ENCODE measurements at places on chromosomes 5 and 9.

DNA sequence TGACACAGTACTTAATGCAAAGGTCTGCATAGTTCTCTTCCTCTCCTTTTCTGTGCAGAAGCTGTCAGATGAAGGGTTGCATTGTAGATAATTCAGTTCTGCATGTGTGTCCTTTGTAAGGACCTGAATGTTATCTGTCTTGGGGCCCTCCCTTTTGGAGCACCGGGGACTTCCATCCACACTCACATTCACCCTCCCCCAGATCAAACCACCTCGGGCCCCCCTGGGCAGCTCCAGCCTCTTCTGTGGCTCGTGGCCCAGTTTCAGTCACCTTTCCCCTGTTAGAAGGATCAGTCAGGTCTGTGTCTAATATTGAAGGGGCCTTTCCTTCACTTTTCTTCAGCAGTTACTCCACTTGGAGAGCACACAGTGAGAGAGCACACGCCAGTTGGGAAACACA is 11.0 kb downstream of the DMRT1 start:
- DNase-seq = no peak

DNA sequence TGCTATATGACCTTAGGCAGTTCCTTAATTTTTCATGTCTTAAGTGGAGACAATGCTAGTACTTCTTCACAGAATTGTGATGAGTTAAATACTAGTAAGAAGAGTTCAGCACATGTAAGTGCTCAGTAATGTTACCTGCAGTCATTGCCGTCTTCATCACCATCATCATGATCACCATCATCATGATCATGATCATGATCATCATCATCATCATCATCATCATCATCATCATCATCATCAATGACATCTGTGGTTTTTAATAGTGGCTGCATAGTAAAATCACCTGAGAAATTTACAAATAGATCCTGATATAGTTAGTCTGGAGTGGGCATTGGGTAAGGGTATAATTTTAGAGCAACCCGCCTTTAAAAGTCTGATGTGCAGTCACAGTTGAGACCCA is 14.7 kb upstream of the PALM2AKAP2 start:
- DNase-seq = no peak

- no peak for DNase-seq
Observed at GRCh38 chr5:109692852-109693251, 3.1 kb downstream of the MAN2A1 start.

DNA sequence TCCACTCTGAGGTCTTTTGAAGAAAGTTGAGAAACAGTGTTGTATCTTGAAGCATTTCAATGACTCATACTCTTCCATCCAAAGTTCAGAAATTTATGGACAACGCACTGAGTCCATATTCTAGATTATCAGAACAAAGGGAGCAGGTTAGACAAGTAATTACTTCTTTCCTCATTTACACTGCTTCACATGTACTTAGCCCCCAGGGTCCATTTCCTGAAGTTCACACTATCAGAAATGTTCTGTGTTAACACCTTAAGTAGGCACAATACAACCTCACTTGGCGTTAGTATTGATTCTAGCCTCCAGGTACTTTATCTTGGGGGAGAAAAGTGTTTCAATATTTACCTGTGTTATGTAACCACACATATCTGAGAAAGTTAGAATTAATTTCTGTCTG is 487.9 kb upstream of the DMAC1 start:
- no peak for DNase-seq

DNA sequence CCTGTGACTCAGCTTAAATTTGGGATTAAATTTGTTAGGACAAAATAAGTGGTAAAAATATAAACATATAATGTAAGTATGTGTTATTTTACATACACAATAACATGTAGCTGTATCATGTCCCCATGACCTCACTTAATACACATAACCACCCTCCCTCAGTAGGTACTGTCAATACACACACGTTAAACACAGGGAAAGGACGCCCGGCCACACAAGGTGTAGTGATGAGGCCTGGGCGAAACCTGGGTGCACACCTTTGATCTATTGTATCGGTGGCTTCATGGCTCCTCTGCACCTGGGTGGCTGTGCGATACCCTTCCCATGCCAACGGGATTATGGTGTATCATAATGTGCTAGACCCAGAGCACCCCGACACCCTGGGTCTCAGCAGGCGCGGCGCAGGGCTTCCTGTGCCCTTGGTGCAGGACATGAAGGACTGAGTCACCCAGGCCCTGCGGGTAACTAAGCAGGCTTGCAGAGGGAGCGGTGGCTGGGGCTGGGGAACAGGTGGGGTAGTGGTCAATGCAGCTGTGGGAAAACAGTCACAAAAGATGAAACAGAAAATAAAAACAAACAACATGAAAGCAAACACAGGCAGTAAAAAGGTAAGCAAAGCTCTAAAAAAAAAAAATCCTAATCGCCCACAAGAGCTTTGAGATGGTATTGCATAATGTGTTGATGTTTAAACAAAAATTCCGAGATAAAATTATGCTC is 127.5 kb upstream of the RETREG1 start:
- DNase-seq = no peak

DNA sequence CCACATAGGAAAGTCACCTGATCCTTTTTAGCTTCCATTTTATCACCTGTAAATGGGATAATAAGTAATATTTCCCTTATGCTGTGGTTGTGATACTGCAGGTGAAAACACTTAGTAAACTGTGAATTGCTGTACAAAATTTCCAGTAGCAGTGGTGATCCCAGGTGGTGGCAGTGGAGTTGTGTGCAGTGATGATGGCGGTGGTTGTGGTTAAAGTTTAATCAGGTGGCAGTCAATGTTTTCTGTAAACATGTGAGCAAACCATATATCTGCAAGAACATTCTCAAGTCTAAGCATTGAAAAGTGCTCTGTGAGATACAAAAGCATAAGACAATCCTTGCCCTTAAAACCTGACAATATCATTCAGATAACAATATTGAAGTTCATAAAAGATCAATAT is 480.2 kb downstream of the RASEF start:
- no peak for DNase-seq

- no peak for DNase-seq
Observed at GRCh38 chr5:139900546-139901250, 105.1 kb downstream of the PSD2 start.
